Activated effector memory CD4-positive, alpha-beta T cell treated with anti-CD3 and anti-CD28 coated beads, Interleukin-2, amount 50 U/mL, for 16 hours (primary cell): ENCODE measurements at places on chromosomes 4 and X.

GRCh38 chr4:80619070-80619674, 283.6 kb downstream of the CFAP299 start:
- no peak for DNase-seq

DNA sequence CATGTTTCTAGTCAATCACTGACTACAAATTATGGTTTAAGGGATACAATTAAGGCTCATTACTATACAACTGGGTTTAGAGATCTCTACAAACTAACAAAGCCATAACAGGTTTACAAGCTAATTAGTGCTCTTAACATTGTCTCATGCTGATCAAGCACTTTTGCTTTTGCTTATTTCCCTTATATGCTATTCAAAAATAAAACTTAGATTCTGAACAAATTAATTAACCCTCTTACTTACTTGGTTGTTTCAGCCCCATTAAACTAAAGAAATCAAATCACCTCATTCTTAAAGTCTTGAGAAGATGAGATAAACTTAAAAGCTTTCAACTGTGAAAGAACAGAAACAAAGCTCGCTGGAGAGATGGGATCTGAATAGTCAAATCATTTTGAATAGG, 2024.5 kb upstream of the ADGRL3 start:
- no peak for DNase-seq

DNA sequence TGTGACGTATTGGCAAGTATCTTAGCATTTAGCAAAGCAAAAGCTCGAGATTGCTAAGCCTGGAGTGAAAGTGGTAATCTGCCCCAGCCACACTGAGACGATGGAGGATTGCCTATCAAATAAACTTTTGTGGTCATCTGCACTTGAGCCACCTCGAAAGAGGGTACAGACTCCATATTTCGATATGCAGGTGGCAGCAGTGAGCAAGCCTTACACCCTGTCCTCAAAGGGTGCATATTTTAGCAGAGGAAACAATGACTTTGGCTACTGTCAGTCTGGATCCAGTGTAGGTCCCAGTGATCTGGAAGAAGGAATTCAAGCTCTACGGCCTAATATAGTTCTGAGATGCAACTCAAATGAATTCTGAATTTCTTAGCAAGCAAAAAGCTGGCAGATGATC, 153.9 kb downstream of the ATG4A start:
- DNase-seq = no peak

- DNase-seq = peak; percentile 63
Observed at GRCh38 chr4:141133146-141133998, at the start of gene RNF150. Gene RNF150, minus strand, starts transcription at chr4:141133469.

DNA sequence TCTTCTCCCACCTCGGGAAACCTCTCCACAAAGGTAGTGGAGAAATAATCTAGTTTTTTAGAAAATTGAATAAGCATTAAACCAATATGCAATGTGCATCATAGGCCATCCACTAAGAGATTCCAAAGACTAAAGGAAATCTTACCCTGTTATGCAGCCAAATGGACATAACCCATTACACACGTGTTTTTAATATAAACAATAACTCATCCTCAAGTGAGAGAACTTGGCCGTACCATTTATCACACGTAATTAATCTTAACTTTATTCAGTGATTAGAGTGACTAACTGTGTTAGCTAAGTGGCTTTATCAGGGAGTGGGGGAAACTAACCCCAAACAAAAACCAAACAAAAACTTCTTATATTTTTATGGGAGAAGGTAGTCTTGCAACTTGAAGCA, 57.8 kb downstream of the AFM start:
- no peak for DNase-seq

DNA sequence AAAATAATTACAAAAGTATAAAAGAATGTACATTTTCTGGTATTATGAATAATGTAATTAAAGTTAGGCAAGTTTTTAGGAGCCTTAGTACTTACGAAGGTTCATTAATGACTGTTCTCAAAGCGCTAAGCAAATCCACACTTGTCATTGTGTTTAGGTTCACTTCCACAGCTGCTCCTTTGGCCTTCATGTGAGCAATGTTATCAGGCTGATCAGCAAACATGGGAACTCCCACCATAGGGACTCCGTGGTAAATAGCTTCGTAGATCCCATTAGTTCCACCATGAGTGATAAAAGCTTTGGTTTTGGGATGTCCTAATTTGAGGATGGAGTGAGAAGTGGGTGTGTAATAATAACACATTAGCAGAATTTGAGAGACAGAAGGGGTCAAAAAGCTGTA, 45.1 kb downstream of the UGT2A2 start:
- DNase-seq = no peak
